ENCODE measurements at places on chromosomes 11 and 22. TPM values are rescaled to one million over a fixed set of nuclear protein-coding genes. Genes with fewer than 3 reads are reported as not detected.

GTSE1 gene
- 40.8 TPM for total RNA-seq

MOGAT2 gene
- not detected for total RNA-seq

HIC2 gene
- 5.9 TPM for total RNA-seq

KDM4F gene
- total RNA-seq: not detected

THAP12 gene
- 77.8 TPM for total RNA-seq

C11orf42 gene
- not detected for total RNA-seq

OR56A1 gene
- total RNA-seq: not detected
